Amniotic stem cell (primary cell): ENCODE measurements at places on chromosomes 3 and 15.

- DNase-seq, result no peak
Measured at GRCh38 chr15:86917361-86917671, 837.6 kb downstream of the AGBL1 start.

GRCh38 chr15:28111543-28111942 lies 12.4 kb upstream of the OCA2 start:
- DNase-seq, result no peak

GRCh38 chr3:60775985-60776384 lies 475.3 kb downstream of the FHIT start:
- no peak for DNase-seq

- DNase-seq, result no peak
Measured at GRCh38 chr3:12807601-12808359, 11.3 kb downstream of the CAND2 start.

- no peak for DNase-seq
Measured at GRCh38 chr15:99333413-99333812, 82.1 kb downstream of the LRRC28 start.
